T-helper 1 cell (primary cell): ENCODE measurements at places on chromosomes 7 and 10.
A peak's percentile ranks its signal among the peaks of the same experiment; 100 is the strongest.

DNA sequence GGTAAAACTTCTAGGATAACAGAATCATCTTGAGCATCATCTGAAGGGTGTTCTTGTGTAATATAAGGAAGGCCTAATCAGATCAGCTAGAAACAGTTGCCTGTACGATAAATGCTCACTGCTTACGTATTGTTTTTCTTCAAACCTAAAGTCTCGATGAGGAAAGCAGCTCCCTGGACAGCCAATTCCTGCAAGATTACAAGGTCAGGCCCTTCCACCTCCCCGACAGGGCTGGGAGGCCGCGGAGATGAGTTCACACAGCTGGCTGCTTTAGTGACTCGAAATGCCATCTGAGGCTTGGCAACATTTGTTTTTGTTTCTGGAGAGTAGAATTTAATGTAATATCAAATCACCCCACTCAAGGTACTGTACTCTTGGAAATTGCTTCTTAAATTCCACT lies 95.1 kb upstream of the PFKP start:
- no peak for DNase-seq

DNA sequence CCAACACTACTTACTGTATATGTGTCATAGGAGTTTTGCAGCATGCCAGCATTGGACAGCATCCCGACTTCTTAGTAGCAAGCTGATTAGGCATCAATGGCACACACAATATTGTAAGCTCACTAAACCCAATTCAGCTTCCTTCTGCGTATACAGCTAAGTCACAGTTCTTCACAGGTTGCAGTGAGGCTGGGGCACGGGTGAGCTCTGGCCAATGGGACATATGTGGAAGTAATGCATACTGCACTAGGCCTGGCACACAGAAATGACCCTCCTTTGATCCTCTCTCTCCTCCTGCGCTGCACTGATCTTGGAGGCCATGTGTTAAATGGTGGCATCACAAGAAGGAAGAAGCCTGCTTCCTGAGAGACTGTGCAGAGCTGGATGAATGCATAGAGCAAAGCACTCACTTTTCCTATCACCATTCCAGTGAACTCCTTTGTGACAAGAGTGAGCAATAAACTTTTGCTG lies 11.9 kb downstream of the RAB11FIP2 start:
- no peak for DNase-seq

GRCh38 chr7:158411232-158411950 lies 176.2 kb downstream of the PTPRN2 start:
- no peak for DNase-seq

DNA sequence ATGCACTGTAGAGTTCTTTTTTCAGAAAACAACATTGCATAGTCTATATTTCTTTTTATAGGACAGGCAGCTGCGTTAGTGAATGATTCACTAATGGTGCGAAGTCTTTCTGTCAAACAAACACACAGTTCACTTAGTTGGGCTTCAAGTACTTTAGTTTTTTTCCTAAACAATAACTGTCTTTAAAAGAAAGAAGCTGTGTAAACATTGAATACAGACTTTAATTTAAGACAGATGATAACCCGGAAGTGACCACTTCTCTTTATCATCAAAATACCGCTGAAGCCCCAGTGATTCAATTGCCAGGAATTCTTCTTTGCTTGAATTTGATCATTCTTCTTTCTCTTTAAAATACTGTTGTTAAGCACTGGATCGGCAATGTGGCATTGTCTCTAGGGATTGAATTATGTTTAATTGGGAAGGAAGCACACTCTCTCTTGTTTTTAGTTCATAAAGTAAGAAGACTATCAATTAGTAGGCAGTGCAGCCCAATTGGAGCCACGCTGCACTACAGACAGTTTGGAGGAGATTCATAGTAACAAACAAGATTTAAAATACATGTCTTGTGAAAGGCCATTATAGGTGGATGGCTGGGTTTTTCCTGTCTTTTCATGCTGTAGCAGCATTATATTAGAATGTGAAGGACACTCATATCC lies 30.4 kb downstream of the CNTNAP2 start:
- DNase-seq = no peak

DNA sequence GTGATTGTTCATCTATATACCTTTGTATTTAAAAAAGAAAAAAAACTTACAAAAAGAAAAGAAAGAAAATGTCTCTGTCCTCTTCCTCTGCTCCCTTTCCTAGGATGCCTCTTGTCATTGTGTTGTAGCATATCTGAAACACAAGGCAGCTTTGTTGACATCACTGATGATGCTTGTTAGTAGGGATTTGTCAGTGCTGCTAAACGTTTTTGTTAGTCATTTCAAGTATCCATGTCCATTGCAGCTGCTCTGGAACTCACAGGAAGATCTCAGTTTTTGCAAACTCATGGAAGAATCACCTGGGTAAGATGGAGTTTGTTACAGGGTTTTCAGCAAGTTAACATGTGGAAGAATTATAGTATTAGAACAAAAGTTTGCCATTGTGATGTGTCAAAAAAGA lies 123.6 kb downstream of the CCSER2 start:
- DNase-seq = no peak

GRCh38 chr7:144437370-144438191 lies 34.1 kb upstream of the NOBOX start:
- peak; percentile 50 for DNase-seq

GRCh38 chr7:68147614-68148238 lies 1151.1 kb downstream of the TYW1 start:
- no peak for DNase-seq

- peak; percentile 39 for DNase-seq
Observed at GRCh38 chr10:63157845-63158624, 24.9 kb downstream of the NRBF2 start.

- DNase-seq = no peak
Observed at GRCh38 chr7:28882869-28883470, 75.2 kb downstream of the TRIL start.
